ENCODE measurements at places on chromosomes 13 and 19.

- no peak for DNase-seq
These were observed 379.2 kb upstream of the MIR17HG start for GRCh38 chr13:90968166-90968904.

- DNase-seq: no peak
These were observed 1116.2 kb downstream of the OLFM4 start for GRCh38 chr13:54144828-54145227.

GRCh38 chr13:51191743-51192142, 30.5 kb upstream of the FAM124A start:
- DNase-seq: no peak

GRCh38 chr19:16327911-16328823, 3.5 kb downstream of the KLF2 start:
- DNase-seq: peak; percentile 28

DNA sequence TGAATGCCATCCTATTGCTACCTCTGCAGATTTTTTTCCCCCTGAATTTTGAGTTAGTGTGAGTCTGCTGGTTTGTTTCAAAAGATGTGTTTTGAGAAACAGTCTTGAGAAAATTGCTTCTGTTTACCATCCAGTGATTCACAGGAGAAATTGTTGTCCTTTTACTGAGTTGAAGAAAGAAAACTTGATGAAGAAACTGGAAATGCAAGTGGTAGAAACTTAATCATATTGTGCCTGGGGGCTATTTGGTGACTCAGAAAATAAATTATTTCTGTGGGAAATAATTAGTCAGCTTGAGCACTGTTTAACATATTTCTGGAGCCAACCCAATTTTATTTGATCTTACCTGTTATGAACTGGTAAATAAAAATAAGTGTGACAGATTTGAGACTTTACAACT, 35.4 kb downstream of the PAN3 start:
- DNase-seq: no peak
